ENCODE measurements at places on chromosomes 12 and 14.

- no peak for DNase-seq
These were observed 319.7 kb upstream of the NAV3 start for GRCh38 chr12:77510985-77511384.

DNA sequence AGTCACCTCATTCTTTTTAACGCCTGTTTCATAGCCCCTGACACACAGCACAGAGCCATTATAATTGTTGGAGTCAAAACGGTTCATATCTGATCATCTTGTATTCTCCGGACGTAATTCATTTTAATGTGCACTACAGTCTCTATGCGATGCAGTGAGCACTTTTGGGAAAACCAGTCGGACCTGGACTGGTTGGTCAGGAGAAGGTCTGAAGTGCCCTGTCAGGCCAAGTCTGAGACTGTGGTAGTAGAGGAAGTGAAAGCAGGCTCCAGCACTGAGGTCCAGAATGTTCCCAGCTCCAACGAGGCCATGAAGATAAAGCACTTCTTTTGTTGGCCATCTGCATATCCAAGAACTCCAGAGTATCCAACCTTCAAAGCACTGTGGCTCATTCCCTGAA, 117.1 kb upstream of the NCOR2 start:
- no peak for DNase-seq

DNA sequence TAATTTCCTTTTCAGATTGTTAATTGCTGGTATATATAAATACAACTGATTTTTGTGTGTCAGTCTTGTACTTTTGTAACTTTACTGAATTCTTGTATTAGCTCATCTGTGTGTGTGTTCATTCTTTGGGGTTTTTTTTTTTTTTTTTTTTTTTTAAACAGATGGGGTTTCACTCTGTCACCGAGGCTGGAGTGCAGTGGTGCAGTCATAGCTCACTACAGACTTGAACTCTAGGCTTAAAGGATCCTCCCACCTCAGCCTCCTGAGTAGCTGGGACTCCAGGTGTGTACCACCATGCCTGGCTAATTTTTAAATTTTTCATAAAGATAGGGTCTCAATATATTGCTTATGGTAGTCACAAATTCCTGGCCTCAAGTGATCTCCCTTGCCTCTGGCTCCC, 68.0 kb downstream of the WNK1 start:
- DNase-seq, result no peak

DNA sequence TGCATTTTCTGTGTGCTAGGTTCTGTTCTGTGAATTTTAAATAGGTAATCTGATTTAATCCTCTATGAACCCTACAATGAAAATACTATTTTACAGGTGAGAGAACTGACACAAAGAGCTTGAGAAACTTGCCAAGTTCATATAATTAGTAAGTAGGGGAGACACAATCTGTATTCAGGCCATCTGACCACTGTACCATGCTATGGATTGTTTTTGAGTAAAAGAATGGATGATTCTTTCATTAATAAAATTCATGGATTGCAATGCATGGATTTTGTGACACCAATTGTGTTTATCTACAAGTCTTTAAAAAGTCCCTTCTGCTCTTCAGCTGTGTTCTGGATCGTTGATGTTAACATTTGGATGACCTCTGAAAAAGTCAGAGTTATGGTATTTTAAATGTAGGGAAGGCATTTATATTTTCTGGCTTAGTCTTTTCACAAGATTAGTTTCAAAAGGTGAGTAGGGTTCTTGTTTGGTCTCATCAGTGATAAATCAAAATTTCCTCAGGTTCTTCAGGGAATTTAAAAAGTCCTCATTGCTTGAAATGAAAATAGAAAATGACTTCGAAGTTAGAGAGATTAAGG, 15.4 kb upstream of the DYRK2 start:
- DNase-seq, result no peak

- DNase-seq, result no peak
These were observed 41.5 kb upstream of the FERMT2 start for GRCh38 chr14:52992236-52992870.

- no peak for DNase-seq
These were observed 47.3 kb downstream of the WDR20 start for GRCh38 chr14:102187044-102187443.
